NCI-H774 (cell line): ENCODE measurements at places on chromosomes 3 and 15.

- DNase-seq: no peak
Observed at GRCh38 chr3:152615681-152616080, 219.2 kb upstream of the P2RY1 start.

GRCh38 chr3:138692152-138692551, 83.6 kb downstream of the FAIM start:
- no peak for DNase-seq

GRCh38 chr15:88376574-88377174, 90.5 kb downstream of the MRPL46 start:
- DNase-seq: no peak

DNA sequence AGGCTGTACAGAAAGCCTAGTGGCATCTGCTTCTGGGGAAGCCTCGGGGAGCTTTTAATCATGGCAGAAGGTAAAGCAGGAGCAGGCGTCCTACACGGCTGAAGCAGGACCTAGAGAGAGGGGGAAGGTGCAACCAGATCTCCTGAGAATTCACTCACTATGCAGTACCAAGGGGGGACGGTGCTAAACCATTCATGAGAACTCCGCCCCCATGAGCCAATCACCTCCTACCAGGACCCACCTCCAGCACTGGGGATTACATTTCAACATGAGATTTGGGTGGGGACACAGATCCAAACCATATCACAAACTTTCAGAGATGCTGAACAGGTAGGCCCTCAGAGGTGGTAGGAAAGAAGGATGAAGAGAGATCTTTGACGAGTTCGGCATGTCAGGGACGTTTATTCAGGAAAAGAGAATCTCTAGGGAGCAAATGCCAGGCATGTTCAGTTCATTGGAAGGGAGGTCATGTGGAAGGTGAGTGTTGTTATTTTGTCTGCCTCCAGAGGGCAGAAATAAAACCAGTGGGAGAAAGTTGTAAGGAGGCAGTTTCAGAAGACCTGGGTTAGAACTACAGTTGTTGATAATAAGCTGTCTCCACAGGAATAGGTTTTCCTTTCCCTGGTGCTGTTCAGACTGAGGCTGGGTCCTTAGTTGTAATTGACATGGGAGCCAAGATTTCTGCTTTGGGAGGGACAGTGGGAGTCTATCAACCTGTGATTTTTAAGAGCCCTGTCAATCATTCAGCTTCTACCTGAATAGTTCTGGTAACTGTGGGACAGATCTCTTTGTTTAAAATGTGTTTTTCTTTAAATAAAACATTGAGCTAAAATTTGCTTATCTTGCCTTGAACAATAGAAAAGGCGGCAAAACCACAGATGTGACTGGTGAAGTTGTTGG, 4.3 kb upstream of the FNDC3B start:
- no peak for DNase-seq

GRCh38 chr3:141710888-141711616, 27.0 kb upstream of the RNF7 start:
- no peak for DNase-seq

DNA sequence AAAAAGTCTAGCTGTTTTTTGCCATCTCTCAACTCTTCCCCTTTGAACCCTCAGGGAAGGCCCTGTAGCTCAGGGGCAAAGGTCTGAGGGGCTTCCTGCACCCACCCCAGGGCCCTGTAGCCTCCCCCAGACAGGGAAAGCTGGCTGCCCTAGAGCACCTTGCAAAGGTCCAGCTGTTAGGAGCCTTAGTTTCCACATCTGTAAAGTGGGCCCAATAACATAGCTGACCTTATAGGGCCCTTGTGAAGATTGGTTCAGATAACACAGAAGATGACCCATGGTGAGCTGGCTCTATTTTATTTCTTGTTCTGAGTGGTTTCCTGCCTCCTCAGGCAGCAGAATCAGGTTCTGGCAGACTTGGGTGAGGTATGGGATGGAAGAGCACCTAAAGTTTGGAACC, 55.2 kb upstream of the SMAD6 start:
- no peak for DNase-seq

DNA sequence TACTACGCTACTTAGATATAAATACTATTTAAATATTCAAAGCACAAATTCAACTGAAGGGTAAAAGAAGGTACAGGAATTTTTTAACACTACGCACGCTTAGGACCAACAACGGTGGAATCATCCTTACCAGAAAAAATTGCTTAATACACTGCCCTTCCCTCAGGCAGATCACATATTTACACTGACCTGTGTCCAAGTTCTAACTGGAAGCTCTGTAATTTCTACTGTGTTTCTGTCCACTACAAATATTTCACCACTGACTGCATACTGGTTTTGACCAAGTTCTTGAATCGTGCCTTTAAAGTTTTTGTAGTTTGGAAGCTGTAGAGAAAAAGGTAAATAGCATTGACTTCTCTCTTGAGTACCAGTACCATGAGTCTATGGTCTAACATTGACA, 44.2 kb downstream of the TOP2B start:
- no peak for DNase-seq

DNA sequence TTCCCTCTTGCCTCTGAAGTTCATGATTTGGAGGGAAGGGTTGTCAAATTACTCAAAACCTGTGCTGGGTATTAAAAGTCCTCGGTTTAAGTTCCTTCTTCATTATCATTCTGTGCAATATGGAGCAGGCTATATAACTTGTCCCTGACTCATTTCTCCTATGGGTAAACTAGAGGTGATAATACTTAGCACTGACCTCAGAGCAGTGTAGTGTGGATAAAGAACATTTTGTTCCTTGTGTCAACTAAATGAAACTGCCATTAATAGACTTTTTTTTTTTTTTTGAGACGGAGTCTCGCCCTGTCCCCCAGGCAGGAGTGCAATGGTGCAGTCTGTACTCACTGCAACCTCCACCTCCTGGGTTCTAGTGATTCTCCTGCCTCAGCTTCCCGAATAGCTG, 2.2 kb upstream of the BBX start:
- DNase-seq: no peak

DNA sequence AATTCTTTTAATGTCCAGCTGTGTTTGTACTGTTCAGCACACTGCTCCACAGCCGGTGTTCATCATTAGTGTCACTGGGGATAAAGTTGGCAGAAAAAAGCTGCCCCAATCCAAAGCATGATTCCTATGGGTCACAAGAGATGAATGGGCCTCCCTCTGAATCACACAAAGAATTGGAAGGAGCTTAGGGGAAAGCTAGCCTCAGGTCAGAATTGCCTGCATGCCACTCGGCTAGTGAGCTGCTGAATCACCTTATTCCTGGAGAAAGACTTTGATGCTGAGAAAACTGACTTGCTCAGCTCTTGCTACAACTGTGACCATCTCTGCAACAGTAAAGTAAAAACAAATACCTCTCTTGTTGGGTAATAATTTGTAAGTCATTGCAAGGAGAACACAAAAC, 3.5 kb downstream of the CCK start:
- no peak for DNase-seq

DNA sequence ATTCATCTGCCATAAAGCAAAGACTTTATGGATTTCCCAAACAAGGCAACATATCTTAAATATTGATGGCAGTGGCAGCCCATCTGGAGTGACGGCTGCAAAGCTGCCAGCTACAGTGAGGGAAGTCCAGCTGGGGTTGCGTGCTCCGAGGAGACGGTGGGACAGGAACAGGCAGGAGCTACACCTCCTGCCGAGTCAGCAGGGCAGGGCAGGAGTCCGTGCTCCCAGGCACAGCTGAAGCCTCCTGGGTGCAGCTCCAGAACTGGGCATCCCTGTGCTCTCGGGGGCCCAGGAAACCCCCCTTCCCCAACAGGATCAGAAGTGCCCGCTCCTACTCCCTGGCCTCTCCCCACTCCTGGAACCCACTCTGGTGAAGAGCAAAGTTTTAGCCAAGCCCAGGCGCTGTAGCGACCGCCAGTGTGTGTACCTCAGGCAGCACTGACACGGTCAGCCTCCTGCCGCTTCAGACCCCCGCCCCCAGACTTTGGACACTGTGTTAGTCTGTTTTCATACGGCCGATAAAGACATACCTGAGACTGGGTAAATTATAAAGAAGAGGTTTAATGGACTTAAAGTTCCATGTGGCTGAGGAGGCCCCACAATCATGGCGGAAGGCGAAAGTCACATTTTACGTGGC, 556.4 kb upstream of the CCDC54 start:
- no peak for DNase-seq

GRCh38 chr3:109278546-109278945, 37.8 kb downstream of the DPPA2 start:
- no peak for DNase-seq

DNA sequence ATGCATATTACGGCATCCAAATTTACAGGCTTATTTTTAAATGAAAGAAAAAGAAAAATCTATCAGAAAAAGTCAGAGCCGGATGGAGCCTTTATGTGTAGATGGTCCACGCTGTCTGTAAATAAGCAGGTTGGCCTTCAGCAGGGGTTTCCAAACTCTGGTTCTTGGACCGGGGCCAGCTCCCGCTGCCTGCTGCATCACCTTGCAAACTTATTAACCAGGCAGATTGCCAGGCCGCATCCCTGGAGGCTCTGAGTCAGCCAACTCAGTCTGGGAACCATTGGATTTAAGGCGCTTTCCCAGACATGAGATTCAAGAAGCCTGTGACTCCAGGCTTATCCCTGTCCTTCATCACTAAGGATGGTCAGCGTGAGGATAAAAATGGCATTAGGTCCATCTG, 212.4 kb downstream of the OPA1 start:
- peak; percentile 62 for DNase-seq

GRCh38 chr3:48915296-48915695, 3.3 kb upstream of the ARIH2 start:
- DNase-seq: no peak

DNA sequence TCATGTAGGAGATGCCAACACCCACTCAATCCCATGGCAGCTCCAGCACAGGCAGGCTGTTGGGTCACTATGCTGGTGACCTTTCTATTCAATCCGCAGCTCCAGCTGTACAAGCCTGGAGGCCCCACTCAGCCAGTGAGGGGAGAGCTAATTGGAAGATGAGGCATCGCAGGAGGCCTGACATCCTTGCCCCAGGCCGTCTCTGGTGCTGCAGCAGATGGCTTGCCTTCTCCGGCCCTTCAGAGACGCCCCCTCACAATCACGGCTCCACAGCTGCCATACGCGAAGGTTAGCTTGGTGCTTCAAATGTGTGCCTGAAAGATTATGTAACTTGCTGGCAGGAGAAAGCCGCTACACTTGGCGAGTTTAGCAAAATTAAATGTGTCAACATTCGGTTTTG, 104.2 kb upstream of the CLSTN2 start:
- DNase-seq: no peak

DNA sequence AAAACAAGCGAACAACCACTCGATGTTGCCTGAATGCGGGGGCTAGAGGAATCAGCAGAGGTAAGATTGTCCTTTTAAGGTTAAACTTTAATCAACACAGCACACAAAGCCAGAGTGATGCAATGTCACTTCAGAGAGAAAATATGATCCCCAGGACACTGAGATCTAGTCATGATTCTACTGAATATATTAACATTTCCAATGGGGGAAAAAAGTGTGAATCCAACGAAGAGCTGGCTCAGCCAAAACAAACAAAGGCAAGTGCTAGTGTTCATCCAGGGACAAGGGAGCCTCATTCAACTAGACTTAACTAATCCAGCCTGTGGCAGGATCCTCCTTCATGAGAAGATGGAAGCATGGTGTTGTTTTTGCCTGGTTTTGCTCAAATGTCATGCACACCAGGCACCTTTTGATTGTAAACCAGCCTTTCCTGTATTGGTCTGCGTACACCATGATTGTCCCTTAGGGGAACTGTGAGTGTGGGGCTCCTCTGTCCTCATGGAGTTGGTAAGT, 35.8 kb downstream of the SCG5 start:
- peak; percentile 40 for DNase-seq

DNA sequence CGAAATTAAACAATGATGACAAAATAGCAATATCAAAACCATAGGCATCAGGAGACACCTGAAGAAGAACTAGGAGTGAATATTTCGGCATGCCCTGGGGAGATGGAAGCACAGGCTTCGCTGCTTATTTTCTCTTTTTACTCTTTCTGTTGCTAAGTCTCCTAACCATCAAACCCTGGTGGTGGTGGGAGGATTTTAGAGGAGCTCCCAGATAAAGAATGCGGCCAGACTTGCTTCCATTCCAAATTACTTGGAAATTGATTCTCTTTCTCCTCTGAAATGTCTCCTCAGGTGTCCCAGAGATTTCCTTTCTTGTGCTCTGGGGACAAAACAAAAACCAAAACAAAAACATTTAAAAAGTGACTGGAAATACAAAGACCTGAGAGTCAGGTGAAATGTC, 243.0 kb downstream of the KBTBD8 start:
- no peak for DNase-seq

GRCh38 chr3:123622766-123623165, 37.9 kb upstream of the HACD2 start:
- DNase-seq: no peak

DNA sequence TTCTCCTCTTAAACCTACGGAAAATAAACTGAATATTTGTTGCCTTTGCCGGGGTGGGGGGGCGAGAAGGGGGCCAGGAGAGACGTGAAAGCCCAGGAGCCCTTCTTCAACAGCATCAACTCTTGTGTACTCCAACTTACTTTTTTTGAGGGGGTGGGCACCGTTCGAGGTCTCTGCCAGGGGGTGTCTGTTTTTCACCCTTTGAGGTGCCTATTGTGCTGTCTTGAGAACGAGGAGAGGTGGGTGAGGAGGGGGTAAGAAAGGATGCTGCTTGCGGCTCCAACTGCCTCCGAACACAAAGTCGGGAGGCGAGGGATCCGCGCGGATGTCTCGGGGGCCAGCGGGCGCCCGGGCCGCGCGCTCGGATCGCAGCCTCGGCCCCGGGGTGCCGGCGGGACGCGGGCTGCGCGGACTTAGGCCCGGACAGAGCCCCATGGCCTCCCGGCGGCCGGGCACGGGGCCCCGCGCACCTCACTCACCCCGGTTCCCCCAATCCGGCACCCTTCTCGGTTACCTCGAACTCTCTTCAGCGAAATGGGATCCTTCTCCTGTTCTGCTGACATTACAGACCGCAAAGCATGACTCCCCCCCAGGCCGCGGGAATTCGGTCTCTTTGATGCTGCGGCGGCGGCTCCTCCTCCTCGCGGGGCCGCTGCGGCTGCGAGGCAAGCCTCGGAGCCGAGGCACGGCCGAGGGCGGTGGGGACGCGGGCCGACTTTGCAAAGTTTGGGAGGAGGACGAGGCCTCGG, 650 bp downstream of the PYGO1 start:
- DNase-seq: no peak
